ENCODE measurements at places on chromosomes 4 and X. TPM values are rescaled to one million over a fixed set of nuclear protein-coding genes. Genes with fewer than 3 reads are reported as not detected.

DNA sequence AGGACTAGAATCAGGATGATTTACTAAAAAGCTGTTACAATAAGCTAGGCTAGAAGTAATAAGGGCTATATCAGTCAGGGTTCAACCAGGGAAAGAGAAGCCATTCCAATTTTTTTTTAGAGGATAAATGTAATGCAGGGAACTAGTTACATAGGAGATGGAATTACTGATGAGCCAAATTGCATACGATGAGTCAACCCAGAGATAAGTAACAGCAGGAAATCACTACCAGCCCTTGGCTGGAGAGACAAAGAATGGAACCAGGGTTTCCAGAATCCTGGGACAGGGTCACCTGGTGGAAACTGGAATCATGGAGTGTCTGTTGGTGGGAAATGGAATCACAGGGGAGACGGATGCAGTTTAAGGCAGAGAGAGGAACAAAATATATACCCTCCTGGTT is 13.1 kb upstream of the MAGEA4 start:
- no peak for DNase-seq

DNA sequence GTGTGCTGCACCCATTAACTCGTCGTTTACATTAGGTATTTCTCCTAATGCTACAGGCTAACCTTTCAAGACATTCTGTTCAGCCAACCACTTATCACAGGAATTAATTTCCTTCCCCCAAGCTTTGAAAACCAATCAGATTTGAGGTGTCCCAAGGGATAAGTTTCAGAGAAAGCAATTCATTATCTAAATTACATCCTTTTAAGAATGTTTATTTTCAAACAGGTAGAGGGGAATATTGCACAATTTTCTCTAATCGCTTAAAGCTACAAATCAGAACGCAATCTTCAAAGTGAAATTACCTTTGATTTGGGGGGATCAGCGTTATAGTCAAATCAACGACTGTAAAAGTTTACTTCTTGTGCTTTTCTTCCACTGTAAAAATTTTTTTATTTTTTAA is 1.6 kb downstream of the CLOCK start:
- no peak for DNase-seq

GRCh38 chrX:30982467-30982866 is 89.4 kb downstream of the FTHL17 start:
- DNase-seq: no peak

- DNase-seq: no peak
Observed at GRCh38 chrX:40444798-40445496, 135.8 kb upstream of the ATP6AP2 start.

GRCh38 chrX:47863187-47863586 is 26.5 kb downstream of the ZNF81 start:
- no peak for DNase-seq

- no peak for DNase-seq
Observed at GRCh38 chr4:78369679-78370078, 181.9 kb upstream of the ANXA3 start.

DNA sequence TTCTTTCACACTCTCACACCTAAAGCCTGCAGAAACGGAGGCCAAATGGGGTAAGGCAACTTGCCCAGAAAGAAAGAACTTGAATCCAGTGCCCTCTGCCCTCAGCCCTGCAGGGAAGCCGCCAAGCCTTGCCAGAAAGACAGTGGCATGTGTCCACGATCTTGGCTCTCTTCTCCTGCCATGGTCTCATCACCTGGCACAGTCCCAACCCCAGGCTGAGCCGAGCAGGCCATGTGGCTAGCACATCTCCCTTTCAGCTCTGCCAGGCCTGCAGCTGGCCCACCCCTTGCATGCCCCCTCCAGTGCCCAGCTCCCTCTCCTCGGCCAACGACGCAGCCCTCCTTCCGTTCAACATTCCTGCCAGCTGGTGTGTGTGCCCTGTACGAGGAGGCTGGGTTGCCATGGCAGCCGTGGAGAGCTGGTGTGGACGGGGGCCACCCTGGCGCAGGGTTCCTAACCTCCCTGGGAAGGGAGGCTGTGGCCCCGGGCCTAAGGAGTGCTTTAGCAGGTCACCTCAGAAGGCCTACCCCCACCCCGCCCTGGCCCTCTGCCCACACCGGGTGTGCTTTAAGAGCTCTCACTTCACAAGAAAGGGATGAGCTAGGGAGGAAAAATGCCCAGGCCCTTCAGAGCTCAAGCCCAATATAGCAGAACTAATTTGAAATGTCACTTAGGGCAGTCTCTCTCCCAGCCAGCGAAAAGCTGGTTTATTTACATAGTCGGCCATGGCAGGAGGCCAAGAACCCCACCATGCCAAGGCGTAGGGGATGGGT is 73.0 kb upstream of the PJA1 start:
- no peak for DNase-seq

DNA sequence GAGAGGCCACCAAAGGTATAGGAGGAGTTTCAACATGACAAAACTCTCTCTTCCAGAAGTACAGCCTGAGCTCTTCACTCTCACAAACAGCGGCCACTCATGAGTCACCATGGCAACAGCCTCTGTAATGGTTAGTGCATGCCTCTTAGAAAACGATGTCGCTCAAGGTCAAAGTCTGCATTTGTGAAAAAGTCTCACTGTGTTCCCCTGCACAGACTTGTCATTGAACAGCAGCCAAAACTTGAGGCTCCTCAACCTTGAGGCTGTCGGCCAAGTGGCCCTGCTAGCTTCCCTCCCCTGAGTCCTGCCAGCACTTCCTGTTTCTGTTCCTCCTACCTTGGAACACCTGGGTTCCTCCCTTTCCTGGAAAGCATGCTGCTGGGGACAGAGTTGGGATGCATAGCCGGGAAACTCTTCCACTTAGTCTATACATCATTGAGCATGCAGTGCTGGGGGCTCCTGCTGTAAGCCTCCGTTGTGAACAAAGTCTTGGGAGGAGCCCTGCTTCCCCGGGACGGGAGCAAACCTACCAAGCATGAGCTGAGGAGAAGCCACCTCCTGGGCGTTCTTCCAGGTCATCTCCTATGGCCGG is 66.6 kb downstream of the ING2 start:
- no peak for DNase-seq

GRCh38 chr4:150119492-150119891 is 41.2 kb downstream of the DCLK2 start:
- DNase-seq: no peak

SPANXA2 gene
- not detected for total RNA-seq

Data from type B pancreatic cell (in vitro differentiated cells).